ENCODE measurements at places on chromosomes 7 and 10.

GRCh38 chr10:5889624-5890451 is at the start of the genes ANKRD16 and FBH1:
TSS of gene ANKRD16 (minus strand) at chr10:5889893. CDS start at chr10:5889354, 539 bp downstream.
TSS of gene FBH1 (plus strand) at chr10:5890243. CDS start at chr10:5890346, 103 bp downstream.
- DNase-seq: peak; percentile 87

DNA sequence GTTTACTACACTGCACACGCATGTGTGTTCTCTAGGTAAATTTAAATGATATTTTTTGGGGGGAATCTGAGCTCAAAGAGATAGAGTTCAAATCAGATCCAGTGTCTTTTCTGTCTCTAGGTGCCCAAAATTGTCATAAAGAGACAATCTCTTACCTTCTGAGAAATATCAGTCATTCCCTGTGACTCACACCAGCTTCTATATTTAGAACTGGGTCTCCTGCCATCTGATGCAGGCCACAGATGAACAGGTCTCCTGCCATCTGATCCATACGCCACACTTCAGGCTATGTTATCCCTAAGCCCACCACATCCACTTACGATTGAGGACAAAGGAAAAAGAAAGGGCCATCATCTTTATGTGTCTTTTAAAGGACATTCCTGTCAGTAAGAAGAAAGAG is 136.3 kb upstream of the LAMB4 start:
- DNase-seq: no peak

- no peak for DNase-seq
Measured at GRCh38 chr7:29854257-29854938, 48.1 kb downstream of the WIPF3 start.

GRCh38 chr7:42471573-42472174 is 234.7 kb upstream of the GLI3 start:
- DNase-seq: no peak

DNA sequence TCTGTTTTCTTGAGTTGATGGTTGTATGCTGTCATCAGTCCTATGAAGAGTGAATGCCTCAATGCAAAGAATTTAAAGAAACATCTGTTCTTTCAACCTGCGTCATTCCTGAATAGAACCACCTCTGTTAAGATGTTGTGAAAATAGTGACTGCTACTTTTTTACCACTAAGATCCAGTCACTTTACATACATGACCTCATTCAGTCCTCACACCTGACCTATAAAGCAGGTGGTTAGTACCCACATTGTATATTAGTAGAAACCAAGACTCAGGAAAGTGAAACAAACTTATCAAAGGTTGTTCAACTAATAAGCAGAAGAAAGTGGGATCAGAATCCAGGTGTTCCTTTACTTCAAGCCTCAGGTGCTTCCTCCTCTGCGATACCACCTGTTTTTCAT is 64.8 kb downstream of the ITGB8 start:
- no peak for DNase-seq

- no peak for DNase-seq
Measured at GRCh38 chr7:110170841-110171240, 920.1 kb upstream of the LRRN3 start.

- DNase-seq: no peak
Measured at GRCh38 chr10:95392681-95393164, 101.9 kb upstream of the PDLIM1 start.

- DNase-seq: no peak
Measured at GRCh38 chr10:64977915-64978314, 1456.7 kb downstream of the REEP3 start.

- no peak for DNase-seq
Measured at GRCh38 chr10:89134963-89135362, 72.2 kb downstream of the CH25H start.

- no peak for DNase-seq
Measured at GRCh38 chr7:93407239-93407638, 167.3 kb downstream of the CALCR start.

DNA sequence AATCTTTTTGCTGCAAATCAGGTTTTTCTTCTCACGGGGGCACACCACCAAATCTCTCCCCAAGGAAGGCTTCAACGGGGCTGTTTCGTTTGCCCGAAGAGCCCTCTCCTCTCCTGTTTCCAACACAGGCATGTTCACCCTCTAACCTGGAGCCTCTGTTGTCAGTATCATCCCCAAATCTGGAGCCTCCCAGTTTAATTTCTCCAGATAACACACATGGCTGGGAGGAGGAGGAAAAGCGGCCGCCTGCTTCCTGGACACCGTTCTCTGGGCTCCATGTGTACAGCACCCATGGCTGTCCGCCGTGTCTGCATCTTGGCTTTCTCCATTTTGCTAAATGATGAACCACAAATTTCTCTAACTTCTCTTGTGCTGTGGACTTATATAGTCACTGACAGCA is 214.5 kb downstream of the DIP2C start:
- no peak for DNase-seq

DNA sequence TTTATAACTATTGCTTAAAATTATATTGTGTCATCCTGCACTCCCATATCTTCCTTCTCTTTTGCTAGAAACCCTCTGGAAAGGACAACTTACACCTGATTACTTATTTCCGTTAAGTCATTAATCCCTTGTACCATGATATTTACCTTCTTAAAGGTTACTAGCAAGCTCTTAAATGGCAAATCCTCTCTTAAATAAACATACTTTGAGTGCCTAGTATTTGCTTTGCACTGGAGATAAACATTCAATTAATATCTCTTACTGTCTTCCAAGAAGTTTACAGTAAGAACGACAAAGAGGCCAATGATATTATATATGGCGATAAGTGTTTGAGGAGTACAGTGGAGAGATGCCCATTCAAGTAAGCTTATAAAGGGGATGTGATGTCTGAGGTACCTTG is 278.3 kb downstream of the HGF start:
- DNase-seq: no peak

- DNase-seq: no peak
Measured at GRCh38 chr7:155568842-155569494, 22.6 kb upstream of the CNPY1 start.

- DNase-seq: no peak
Measured at GRCh38 chr7:107889992-107890391, 991 bp upstream of the DLD start.

DNA sequence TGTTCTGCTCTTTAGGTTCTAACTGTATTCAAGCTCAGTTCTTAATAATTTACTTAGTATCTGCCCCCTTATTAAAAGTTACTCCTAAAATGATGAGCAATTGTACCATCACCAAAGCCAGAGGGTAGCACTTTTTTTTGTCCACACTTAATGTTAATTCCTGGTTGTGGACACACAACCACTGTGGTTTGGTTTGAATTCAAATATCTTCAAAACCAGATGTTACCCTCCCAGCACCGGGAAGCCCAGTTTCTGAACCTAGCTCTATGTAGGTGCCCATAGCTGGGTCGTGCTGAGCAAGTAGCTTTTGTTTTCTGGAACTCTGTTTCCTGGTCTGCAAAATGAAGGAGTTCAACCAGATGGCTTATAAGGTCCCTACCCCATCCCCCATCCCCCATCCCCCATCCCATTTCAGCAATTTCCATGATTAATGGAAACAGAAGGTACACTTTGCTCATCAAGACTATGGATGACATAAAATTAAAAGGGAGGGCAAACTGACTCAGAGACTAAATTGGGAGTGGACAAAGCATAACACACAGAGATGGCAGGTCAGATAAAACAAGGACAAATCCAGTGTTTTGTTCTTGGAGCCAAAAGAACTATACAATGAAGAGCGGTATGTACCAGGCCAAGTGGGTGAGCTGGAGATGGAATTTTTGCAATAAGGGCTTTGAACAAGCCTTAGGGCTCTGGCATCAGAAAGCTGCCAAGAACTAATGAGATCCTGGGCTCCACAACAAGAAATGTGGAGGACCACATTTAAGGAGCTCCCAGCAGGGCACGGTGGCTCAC is 56.7 kb downstream of the DLG5 start:
- no peak for DNase-seq

DNA sequence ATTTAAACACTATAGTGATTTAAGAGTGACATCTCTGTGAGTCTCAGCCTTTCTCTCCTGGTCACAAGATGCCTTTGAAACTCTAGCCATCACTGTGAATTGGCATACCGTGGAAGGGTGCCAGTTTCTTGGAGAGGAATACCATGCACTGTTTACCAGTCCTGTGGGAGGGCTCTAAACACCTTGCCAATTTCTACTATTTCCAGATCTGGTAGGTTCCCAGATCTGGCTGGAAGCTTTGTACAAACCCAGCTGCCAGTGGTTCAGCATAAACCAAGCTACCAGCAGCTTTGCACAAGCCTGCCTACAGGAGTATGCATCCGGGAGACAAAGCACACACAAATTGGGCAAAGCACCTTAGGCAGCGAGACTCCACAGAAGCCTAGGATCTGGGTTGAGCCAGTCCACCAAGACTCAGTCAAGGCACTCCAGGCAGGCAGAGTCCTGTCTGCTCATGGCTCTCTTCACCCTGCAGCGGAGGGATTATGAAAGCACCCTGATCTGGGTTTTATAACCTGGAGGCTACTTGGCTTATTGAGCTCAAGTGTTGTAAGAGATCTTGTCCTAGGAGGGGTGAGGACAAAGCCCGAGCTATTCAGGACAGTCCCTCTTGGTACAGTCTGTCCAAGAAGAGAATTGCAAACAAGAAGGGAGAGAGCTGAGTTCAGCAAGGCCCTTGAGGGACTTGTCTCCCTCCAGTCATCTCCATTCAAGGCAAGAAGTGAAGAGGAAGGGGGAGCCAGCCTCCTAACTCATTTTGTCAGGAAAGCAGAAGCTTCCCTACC is 23.6 kb downstream of the MCM10 start:
- DNase-seq: no peak

DNA sequence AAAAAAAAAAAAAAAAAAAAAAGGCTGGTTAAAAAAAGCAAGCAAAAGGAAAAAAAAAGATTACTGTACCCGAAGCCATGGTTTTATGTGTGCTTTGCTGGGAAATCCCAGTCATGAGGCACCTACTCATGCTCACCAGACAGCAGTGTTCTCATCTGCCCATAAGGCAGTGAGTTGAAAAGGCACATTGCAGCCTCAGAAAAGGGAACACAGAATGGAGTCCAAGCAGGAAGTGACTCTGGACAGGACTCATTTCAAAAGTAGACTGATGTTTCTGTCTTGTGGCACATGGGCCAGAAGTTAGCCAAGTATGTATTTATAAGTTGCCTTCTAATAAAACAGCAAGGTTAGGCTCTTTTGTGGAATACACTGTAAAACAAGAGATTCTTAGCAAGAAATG is 40.2 kb downstream of the PDSS1 start:
- DNase-seq: no peak

DNA sequence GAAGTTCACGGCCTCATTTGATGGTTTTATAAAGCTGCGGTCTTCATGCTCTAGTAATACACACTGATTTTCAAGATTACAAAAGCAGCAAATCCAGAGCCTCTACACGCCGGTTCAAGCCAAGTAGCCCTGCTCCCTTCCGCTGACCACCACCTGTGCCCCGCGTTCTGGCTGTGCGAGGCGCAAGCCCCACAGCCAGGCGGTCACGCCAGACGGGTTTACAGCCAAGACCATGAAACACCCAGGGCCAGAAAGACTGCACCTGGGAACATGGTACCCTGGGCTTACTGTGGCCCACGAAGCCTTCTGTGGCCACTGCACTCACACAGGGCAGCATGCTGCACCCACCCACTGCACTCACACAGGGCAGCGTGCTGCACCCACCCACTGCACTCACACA is 33.6 kb downstream of the GPER1 start:
- DNase-seq: no peak

DNA sequence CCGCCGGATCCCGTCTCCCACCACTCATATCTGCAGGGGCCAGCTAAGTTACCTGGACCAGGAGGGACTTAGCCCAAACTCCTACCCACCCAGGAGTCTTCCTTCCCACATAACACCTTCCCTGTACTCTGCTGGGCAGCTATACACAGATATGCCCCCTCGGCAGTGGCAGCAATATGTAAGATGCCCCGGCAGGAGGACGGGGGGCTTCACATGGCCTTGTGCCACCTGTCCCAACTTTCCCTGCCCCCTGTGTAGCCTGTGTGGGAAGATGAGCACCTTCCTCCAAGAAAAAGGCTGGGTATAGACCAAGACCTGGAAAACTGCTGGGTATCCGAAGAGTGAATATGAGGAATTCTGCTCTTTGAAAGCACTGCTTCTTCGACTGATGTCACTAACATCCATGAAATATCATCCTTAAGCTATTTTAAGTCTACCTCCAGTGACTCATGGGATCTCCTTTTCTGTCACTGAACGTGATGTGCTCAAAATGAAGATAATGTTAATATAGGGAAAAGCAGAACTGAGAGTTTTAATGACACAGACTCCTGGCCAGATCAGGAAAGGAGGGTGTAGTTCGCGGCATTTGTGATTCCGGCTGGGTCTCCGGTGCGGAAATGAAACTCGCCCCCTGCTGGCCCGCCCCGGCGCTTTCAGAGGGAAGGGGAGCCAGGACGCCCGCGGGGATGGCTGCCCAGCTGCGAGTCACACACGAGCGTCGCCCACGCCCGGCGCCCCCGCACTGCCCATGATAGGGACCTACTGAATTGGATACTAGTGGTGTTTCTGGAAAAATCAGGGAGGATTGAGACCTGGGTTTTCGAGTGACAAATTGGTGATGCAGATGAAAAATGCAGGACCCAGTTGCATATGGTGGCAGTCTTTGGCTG is 256.9 kb upstream of the NFE2L3 start:
- no peak for DNase-seq

DNA sequence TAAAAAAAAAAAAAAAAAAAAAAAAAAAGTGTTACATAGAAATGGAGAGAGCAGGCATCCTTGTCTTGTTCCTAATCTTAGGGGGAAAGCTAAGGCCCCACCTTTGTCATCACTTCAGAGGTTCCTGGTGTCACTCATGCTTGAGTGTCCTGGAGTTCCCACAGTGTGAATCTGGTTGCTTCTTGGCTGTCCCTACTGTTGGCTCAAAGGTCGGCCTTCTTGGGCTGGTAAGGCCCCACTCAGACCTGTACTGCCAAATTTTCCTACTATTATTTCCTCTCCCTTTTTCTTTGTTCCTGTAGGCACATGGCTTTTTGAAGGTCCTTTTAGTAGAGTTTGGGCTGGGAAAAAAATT is 21.5 kb downstream of the OPTN start:
- DNase-seq: no peak

GRCh38 chr7:114711241-114711640 is 210.7 kb upstream of the MDFIC start:
- no peak for DNase-seq

GRCh38 chr7:75735581-75736350 is 3.0 kb downstream of the HIP1 start:
- DNase-seq: no peak

GRCh38 chr10:98224996-98225395 is 43.0 kb downstream of the LOXL4 start:
- DNase-seq: no peak

GRCh38 chr10:100985336-100985735 is 2.0 kb downstream of the MRPL43 start:
- no peak for DNase-seq

DNA sequence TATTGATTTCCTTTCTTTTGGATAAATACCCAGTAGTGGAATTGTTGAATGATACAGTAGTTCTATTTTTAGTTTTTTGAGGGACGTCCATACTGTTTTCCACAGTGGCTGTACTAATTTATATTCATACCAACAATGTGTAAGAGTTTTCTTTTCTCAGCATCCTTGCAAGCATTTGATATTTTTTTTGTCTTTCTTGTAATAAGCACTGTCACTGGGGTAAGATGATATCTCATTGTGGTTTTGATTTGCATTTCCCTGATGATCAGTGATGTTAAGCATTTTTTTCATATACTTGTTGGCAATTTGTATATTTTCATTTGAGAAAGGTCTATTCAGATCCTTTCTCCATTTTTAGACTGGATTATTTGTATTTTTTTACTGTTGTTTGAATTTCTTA is 308.7 kb downstream of the PTEN start:
- DNase-seq: no peak

All from NCI-H187 (cell line).